ENCODE measurements at places on chromosomes 12 and 14.

- DNase-seq = no peak
Measured at GRCh38 chr14:73784181-73784987, 67.2 kb upstream of the PTGR2 start.

- no peak for DNase-seq
Measured at GRCh38 chr12:6891646-6892001, 13.0 kb upstream of the LRRC23 start.

DNA sequence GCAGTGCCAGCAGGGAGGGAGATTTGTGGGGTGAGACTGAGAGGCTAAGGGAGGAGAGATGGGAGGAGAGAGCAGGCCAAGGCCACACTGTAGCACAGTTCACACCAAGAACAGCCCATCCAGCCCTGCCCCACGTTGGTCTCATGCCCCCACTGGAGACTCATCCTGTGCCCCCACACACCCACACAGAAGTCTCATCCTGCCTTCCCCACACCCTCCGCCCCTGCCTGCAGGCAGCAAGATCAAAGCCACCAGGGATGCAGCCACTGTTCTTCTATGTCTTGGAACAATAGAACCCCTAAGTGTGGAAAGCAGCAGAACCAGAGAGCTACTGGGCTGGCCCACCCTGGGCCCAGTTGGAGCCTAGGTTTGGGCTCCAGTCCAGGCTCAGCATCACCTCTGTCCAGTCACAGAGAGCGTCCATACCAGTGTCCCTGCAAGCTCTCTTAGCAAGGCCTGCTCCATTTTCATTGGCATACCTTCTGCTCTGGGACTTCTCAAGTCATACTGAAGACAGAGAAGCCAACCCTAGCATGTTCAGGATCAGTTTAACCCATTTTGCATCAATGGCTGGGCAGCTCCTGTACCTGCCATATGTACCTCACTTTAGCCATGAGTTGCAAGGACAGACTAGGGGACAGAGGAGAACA, 31.7 kb upstream of the HDAC7 start:
- no peak for DNase-seq

DNA sequence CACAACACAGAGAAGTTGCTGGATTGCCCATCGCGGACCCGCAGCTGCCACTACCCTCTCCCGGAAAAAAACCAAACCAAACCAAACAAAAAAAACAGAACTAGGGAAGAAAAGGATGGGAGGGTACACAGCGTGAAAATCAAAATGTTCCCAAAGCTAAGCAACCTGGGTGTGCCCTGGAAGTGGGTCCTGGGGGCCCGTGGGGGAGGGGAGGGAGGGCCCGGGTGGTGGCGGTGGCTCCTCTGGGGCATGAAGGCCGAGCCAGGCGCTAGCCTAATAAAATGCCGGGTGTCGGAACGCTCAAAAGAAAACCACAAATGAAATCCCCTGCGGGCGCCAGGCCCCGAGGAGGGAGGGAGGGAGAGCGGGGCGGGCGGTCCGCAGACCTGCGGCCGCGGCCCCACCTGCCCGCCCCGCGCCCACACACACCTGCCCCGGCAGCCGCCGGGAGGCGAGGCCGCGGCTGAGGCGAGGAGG, 787 bp downstream of the HECTD4 start:
- DNase-seq = no peak

DNA sequence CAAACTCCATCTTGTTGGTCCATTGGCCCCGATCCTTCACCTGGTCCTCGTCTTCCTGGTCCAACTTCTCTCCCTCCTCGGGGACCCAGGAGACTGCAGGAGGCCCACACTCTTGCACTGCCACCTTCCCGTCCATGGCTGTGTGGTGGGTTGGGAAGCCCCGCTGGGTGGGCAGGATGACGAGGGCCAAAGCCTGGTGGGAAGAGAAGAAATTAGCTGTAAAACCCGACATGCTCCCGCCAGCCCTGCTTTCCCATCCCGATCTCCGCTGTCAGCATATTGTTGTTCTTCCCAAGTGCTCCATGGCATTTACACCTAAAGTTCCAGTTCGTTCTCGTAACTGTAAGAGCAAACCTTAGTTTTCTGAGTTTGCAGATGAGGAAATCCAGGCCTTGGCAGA, 4.1 kb downstream of the SLC6A12 start:
- no peak for DNase-seq

DNA sequence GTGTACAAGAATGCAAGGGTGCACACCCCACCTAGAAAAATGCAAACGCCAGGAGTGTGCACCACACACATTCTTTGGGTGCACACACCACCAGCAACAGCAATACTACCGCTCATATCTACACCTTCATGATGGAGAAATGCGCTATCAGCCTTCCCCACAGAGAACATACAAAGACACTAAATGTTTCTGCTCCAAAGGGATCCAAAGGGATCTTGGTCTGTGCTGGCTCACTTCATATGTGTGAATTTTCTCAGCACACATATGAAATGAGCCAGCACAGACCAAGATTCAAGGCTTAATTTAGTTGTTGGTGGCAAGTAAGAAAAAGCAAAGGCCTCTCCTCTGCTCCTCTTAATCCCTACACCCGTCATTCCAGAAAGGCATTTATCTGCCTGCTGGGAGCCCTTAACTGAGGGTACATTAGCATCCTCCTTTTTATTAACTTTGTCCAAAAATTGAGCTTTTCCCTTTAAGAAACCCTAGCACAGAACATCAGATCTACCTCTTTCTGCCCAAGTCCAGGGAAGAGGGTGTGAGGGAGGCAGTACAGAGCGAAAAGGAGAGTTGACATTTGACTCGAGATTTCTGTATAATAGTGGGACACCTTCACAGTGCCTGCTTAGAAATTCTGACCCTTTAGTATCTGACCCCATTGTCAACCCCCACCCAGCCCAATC, 8.3 kb downstream of the BMP4 start:
- DNase-seq = no peak

DNA sequence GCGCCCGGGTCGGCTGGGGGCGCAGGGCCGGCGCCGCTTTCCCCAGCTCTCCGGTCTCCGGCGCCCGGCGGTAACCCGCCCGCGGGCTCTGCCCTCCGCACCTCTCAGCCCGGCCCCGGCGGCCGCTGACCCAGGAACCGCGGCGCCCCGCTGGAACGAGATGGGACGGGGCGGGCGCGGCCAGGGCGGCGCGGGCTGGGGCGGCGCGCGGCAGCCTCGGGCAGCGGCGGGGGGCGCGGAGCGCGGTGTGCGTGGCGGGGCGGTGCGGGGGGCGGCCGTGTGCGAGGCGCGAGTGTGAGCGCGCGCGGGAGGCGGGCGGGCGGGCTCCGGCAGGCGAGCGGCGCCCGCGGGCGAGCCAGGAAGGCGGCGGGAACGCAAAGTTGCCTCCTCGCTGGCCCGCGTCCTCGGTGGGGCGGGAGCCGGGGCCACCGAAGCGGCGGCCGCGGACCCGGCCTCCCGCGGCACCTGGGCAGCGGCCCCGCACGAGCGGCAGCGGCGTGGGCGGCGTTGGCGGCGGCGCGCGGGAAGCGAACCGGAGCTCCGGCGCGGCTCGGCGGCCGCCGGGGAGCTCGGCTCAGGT, 671 bp upstream of the DIO3 start:
- no peak for DNase-seq

DNA sequence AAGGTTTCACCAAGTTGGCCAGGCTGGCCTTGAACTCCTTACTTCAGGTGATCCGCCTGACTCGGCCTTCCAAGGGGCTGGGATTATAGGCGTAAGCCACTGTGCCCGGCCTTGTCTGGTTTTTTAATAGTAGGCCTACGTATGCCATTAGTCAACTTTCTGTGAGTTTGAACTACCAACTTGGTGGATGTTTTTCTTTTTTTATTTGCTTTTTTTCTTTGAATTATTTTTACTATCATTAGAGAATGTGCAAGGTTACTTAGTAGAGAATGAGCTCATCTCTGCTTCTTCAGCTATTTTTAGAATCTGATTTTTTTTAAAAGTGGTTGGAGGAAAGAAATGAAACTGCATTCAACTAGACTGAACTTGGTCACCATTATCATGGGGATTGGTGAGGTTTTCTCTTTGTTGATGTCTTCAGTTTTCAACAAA, 51.4 kb downstream of the HMGA2 start:
- DNase-seq = no peak

DNA sequence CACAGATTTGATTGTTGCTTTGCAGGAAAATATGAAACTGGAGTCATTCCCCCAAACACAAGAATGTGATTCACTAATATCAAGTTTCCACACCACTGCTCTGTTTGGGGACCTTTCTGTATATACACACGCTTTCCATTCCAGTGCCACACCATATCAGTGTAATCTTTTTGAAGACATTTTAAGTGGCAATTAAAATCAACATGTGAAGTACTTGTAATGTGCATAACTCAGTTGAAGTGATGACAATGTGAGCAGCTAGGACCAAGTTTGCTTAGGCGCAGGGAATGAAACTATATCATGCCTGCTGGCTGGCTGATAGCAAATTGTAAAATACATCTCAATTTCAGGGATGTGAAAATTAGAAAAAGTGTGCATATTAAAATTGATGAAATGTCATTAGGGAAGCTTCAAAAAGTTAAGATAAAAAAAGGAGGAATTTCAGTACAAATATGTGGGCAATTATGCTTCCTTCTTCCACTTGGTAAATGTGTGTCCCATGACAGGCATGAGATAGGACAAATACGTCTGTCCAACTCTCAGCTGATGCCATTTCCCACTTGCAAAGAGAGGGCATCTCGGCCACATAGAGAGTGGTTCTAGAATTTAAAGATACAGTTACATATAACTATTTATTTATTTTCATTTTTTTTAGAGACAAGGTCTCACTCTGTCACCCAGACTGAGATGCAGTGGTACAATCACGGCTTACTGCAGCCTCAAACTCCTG, 43.7 kb downstream of the HSPB8 start:
- no peak for DNase-seq
